ENCODE measurements at places on chromosomes 11 and 22. TPM values are rescaled to one million over a fixed set of nuclear protein-coding genes. Genes with fewer than 3 reads are reported as not detected.

The SCN4B gene
- 12.0 TPM for total RNA-seq

DNA sequence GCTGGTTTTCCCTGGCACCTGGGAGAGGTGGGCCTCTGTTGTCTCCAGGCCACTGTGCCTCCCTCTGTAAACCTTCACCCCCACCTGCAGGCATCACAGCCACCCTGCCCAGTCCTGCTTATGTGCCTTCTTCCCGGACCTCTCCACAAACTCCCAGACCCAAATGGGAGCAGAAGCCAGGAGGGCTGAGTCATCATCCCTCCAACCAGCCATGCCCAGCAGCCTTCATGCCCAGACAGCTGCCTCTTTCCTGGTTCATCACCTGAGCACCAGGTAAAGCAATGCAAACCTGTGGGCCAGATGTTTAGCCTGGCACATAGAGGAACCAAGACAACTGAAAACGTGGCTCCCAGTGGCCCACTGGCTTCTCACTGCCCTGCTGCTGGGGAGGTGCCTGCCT, 2.1 kb upstream of the TMPRSS4 start:
- no peak for DNase-seq

DNA sequence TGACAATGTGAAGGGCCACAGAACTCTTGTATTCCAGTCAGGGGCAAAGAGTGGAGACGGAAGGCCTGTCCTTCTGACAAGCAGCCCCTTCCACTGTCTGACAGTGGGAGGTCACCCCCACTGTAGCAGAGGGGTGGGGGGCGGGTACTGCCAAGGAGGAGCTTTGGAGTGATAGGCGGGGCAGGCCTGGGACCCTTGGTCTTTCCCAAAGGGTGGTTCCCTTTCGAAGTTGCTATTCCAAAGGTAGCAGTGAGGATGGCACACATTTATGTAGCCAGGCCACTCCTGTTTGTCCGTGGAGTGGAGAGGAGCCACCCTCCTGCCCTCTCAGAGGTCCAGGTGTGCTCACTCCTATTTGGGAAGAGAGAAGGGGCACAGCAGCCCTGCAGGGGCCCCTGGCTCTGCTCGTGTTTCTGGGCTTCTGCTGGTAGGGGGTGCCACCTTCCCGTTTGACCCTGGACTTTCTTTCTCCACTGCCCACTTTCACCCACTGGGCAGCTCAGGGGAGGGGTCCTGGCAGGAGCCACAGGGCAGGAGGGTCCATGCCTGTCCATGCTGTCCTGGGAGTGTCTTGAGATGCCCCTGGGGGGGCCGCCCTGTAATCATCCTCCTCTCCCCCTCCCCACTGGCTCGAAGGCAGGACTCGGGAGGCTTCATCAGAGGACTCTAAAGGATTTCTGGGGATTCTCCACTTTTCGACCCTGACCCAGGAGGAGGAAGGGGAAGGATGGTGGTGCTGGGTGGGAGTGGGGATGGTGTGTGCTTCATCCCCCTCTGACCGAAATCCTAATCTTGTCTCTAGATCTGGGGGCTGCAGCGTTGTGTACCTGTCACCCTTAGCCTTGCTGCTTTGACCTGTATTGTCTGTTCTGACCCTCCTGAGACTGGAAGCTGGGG, 994 bp downstream of the TAGLN start:
- DNase-seq, result no peak

- peak; percentile 82 for DNase-seq
These were observed 7.1 kb upstream of the FLI1 start for GRCh38 chr11:128686745-128687177.

- no peak for DNase-seq
These were observed 737.2 kb downstream of the LRRC4C start for GRCh38 chr11:40722179-40722795.

- DNase-seq, result no peak
These were observed 2.8 kb downstream of the EMID1 start for GRCh38 chr22:29208502-29208862.

The CYB5R2 gene
- 1.0 TPM for total RNA-seq

The OR5AN1 gene
- not detected for total RNA-seq

DNA sequence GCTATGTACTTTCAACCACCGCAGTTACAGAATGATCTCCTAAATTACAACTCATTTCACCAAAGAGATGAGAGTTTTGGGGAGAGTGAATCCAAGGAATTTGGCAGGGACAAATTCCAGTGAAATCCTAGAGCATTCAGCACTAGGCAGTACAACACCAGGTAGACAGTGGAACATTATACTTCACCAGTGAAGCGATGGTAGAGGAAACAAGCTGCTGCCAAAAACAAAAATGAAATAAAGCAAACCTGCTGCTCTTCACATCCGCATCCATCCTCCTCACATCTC, 16.9 kb downstream of the SMCO4 start:
- no peak for DNase-seq

DNA sequence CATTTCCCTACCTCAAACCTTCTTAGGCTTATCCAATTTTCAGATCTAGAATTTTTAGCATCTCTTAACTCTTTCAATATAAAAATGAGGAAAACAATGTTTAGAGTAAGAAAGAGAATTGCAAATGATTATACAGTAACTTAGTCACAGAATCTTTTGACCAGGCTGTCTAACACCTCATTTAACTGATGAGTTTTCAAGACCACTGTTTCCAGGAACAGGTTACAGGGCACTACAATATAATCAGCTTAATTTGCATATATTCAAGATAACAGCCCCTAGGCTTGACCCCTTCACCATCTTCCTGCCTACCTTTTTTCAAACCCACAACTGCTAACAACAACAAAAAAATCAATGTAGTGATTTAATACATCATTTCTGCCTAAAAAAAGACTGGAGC, 12.7 kb downstream of the NUMA1 start:
- no peak for DNase-seq

The TH gene
- total RNA-seq, result not detected

- DNase-seq, result peak; percentile 82
These were observed 67.7 kb downstream of the SPON1 start for GRCh38 chr11:14029971-14030920.

The CDC42BPG gene
- total RNA-seq, result 0.35 TPM

DNA sequence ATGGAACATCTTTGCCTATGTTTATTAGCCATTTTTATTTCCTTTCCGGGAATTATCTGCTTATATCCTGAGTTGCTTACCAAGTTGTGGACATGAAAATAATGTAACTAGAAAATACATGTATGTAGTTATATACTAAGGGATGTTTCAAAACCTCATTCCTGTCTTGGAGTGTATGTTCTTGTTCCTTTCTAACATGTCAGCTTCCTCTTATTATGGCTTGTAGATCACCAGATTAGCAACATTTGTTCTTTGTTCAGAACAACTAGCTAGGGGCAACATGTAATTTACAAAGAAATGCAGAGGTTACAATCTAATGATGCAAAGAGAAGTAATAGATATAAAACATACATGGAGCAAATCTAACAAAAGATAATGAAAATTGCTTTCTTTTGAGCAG, 13.1 kb upstream of the TMEM123 start:
- DNase-seq, result no peak

The PTPRCAP gene
- total RNA-seq, result 1.0 TPM

GRCh38 chr22:47322854-47323253, 560.4 kb downstream of the TBC1D22A start:
- no peak for DNase-seq

DNA sequence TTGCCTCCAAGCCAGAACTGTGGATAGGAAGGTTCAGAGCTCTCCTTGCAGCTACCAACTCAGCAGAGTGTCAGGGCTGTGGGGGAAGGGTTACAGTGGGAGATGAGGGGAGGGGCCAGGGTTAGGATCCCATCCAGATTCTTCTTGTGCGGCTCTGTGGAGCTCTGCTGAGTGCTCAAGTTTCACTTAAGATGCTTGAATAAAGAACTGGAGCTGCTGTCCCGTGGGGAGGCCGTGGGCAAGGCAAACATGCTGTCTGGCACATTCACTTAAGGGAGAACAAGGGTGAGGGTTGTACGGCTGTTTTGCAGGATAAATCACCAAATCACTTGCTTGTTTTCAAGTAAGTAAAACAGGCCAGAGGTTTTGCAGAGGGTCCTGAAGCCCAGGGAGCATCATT, 197.1 kb downstream of the FAM76B start:
- no peak for DNase-seq

The FAM227A gene
- total RNA-seq, result 0.43 TPM

GRCh38 chr11:107856180-107856980, 2.2 kb downstream of the SLC35F2 start:
- no peak for DNase-seq

DNA sequence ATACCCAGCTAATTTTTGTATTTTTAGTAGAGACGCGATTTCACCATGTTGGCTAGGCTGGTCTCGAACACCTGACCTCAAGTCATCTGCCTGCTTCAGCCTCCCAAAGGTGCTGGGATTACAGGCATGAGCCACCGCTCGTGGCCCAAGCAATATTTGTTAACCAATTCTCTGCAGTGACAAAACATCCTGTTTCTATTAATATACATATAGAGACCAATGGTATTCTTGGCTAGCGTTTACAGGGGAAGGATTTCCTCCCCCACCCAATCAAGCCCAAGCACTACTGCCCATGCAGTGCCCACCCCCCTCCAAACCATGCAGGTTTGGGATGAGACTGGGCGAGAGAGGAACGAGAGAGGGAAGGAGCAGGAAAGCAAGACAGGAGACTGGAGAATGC, 53.1 kb downstream of the APOL3 start:
- DNase-seq, result no peak

- no peak for DNase-seq
These were observed 1.9 kb downstream of the ELMOD1 start for GRCh38 chr11:107592813-107593212.

- DNase-seq, result no peak
These were observed 724 bp downstream of the ARFIP2 start for GRCh38 chr11:6480299-6480914.

GRCh38 chr11:92941676-92942571, 27.5 kb upstream of the MTNR1B start:
- DNase-seq, result no peak

The TSPAN32 gene
- 13.9 TPM for total RNA-seq

The OR10W1 gene
- total RNA-seq, result not detected

DNA sequence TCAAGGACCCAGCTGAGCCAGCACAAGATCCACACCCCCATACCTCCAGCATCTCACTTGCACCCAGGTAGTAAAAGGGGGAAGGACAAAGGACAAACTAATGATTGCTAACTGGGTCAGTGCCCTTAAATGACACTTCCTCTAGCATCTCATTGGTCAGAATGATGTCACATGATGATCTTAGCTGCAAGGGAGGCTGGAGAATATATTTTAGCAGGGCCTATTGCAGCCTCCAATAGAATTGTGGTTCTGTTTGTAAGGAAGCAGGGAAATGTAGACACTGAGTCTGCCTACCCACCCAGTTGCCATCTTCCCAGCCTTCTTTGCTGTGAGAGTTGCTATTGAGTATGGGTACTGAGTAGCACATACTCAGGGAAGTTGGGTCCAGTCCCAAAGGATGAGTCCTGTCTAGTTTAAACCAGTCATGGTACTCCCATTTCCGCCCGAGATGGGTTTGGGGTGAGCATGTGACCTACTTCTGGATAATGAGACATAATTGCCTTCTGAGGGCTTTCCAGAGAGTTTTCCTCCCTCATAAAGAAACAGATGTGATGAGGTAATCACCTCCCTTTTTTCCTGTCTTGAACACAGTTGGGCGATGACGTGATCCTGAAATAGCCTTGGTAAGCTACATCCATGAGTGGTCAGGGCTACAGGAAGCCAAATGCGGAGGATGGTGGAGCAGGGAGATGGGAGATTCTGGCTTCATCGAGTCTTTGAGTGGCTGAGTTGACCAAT, 5.5 kb upstream of the DNAL4 start:
- DNase-seq, result no peak

DNA sequence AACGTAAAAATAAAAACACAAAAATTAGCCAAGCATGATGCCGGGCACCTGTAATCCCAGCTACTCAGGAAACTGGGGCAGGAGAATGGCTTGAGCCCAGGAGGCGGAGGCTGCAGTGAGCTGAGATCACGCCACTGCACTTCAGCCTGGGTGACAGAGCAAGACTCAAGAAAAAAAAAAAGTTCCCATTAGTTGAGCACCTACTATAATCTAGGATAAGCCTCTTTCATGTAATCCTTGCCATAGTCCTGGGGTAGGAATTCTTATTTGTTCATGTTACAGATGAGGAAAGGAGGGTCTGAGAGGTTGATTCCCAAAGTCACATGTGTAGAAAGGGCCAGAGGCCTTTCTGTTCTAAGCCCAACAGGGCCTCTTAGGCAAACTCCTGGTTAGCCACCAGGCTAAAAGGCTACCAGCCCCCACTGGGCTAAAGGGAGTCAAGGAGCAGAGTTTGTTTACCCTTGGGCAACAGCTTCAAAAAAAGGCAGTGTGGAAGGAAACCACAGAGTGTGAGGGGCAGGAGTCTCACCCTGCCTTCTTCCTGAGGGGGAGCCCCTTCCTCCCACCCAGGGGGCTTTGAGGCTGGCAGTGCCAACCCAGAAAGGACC, 21.6 kb upstream of the CSNK1E start:
- no peak for DNase-seq

- no peak for DNase-seq
These were observed 1.7 kb upstream of the ME3 start for GRCh38 chr11:86673872-86674750.

DNA sequence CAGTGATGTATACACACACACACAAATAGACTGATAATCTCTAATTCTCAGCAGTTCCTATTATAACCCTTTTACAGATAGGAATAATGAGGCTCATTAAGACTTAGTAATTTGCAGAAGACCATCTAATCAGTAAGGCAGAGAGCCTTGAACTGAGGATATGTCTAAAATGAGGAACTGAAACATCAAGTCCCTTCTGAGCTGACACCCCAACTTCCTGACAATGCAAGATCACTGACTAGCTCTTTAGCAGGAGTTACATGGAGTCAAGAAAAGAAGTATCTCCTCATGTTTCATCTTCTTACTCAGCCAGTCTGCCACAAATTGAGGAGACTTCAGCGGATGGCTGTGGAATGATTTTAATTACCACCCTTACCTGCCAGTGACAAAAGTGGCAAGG, 193.0 kb downstream of the MSANTD4 start:
- no peak for DNase-seq

GRCh38 chr11:15544353-15544752, 429.6 kb downstream of the INSC start:
- no peak for DNase-seq

- no peak for DNase-seq
These were observed 16.8 kb downstream of the EFCAB6 start for GRCh38 chr22:43795320-43795719.

DNA sequence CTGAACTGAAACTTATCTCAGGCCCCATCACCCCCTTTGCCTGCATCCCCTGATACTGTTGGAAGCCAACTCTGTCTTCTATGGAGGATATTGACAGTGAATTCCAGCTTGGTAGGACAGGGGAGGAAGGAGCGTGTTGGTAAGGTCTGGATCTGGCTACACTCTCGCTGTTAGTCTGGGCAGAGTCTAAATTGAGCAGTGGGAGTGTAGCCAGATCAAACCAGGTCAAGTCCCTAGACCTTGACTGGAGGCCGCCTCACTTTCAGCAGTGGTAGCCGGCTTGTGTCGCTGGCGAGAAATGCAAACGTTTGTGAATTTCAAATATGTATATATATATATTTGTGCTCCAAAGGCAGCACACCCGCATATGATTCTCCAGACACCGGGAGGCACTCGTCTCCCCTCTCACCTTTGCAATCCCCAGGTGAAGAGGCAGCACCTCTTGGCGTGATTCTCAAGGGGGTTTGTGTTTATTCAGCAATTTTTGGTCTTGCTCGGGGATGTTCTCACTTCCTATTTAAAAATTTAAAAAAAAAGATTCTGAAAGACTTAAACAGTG, 26.7 kb downstream of the DHCR7 start:
- no peak for DNase-seq

The TAF1D gene
- total RNA-seq, result 28.2 TPM

All from Right ventricle myocardium superior (tissue), 1 donor.